ENCODE measurements at places on chromosomes 5 and 9.

DNA sequence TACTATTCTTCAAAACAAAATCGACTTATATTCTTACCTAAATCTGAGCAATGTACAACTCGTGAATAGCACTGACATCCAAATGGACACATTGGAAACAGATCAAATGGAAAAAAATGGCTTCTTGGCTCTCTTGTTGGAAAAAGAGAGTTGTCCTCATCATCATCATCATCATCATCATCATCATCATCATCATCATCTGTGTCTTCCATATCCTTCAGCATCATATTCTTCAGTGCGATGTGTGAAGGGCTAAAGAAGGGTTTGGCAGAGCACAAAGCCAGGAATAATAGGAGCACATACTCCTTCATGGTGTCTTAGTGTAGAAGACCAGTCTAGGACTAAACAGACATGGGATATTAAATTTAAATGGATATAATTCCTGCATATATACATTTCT is 7.7 kb downstream of the ASPN start:
- DNase-seq: no peak

DNA sequence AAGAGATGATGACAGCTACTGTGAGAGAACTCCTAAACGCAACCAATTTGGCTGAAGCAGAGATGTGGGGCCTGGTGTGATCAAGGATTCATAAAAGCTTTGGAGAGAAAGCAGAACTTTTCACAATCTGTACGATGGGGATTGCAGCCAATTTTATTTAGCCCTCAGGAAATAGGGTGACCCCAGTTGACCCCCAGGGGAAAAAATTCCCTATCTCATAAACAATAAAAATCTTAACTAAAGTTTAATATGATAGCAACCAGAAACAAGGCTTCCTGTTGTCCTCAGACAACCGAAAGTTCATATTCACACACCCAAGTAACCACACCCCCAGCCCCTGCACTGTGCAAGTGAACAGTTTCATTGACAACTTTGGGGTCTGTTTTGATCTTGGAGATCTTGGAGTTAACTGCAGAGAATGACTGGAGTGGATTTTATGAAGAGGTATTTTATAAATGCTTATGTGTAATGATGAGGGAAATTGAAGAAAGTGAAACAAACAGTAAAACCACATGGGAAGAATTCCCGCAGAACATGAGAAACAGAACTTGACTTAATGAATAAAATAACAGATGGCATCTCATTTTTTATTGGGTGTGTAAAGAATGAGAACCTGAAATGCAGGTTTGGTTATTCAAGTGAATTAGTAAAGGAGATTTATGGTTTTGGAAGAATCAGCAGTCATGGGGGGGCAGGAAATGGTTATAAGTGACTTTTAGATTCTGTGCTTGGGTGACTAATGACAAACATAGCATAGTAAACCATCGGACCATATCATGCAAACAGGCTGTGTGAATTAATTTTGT is 94.5 kb downstream of the PDE4D start:
- DNase-seq: no peak

- peak; percentile 78 for DNase-seq
Observed at GRCh38 chr5:157516006-157516405, 56.0 kb downstream of the NIPAL4 start.

GRCh38 chr9:137176302-137177182 is 4.7 kb upstream of the TMEM210 start:
- DNase-seq: peak; percentile 73

GRCh38 chr9:74696520-74696919 is 191.2 kb downstream of the TRPM6 start:
- DNase-seq: no peak

- DNase-seq: no peak
Observed at GRCh38 chr5:10315824-10316509, 8.3 kb upstream of the CMBL start.

DNA sequence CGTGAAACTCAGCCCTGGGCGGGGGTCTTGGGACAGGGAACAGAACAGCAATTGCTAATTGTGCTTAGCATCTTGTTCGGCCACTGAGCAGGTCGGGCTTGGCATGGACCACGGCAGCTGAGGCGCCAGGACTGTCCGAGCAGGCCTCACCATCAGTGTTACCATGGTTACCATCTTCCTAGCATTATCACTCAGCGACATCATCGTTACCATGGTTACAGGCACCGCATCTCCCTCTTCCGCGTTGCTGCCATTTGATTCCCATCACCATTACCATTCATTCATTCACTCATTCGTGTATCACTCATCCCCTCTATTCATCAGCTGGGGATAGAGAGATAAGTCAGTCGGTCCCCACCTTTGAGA is 81.0 kb upstream of the ZBTB43 start:
- no peak for DNase-seq

GRCh38 chr5:57676222-57677098 is 193.8 kb upstream of the ACTBL2 start:
- DNase-seq: no peak

GRCh38 chr9:97518166-97518908 is 16.9 kb downstream of the TMOD1 start:
- no peak for DNase-seq

GRCh38 chr9:89635816-89636215 is 31.0 kb downstream of the GADD45G start:
- DNase-seq: no peak

DNA sequence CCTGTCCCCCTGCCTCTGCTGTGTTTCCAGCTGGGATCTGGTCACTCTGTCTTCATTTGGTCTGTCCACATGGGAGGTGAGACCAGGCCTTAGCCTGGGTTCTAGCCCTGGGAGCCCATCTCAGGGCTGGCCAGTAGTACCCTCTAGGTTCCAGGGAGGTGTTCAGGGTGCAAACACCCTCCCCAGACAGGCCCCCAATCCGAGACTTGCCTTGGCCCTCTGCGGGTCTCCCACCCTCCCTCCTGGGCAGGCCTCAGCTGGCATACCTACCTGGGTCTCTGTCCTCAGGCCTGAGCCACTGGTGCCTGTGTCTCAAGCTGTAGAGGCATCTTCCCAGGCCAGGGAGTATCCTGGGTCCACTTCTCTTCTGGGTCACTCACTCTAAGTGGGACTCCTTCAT is 925 bp upstream of the SAPCD2 start:
- DNase-seq: no peak

- DNase-seq: peak; percentile 79
Observed at GRCh38 chr5:95846554-95847260, 24.2 kb upstream of the GLRX start.

DNA sequence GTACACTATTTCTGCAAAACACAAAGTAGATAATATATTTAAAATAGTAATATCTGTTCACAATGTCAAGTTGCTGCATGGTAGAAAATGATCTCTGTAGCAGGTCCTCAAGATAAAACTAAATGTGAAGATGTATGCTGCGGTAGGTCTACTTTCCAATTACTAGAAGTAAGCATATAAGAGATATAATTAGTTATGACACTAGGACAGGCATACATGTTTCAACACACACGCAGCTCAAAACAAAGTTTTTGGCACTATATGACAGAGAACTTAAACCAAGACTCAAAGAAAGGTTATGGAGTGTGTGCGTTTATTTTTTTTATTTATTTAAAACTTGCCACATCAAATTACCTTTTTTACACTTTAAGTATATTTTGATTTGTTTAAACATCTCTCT is 23.5 kb downstream of the BNC2 start:
- no peak for DNase-seq

DNA sequence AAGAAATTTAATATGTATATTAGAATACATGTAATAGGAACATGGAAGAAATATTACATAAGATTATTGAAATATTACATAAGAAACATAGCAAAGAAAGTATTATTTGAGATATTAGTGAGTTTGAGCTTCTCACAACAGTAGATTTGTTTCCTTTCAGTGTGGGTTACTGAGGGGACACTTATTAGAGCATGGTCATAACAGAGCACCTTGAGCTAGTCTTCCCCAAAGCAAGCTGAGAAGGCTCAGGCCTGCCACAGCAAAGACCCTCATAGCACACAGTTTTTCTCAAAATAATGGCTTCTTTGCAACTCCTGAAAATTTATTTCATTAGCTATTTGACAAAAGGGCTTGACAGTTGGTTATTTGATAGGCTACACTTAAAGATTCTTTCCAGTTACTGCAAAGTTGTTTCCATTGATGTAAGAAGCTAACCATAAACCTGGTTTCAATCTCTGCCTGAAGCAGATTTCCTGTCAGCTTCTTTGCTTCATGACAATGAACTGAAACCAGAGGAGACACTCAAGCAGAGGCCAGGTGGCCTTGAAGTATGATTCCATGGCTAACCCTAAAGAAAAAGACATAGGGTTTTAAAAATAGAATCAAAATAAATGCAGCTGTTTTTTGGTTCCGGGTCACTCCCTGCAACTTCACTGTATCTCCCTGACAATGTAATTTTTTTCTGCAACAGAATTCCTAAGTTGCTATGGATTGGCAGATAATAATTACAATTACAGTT is 68.6 kb downstream of the ERMP1 start:
- no peak for DNase-seq

DNA sequence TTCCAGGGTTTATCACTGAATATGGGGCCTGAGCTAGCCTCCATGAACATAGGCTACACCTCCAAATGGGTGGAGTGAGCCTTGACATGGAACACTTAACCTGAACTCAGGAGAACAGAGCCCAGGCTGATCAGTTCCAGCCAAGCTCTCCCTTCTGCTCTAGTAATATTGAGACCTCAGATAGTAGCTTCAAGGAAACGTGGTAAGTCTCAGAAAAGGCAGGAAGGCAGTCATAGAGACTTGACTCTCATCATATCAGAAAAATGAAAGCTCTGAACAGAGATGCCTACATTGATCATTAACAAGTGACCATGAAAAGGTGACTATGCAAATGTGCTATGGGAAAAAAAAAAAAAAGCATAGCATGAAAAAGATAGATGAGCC is 40.5 kb upstream of the MYO10 start:
- DNase-seq: no peak

DNA sequence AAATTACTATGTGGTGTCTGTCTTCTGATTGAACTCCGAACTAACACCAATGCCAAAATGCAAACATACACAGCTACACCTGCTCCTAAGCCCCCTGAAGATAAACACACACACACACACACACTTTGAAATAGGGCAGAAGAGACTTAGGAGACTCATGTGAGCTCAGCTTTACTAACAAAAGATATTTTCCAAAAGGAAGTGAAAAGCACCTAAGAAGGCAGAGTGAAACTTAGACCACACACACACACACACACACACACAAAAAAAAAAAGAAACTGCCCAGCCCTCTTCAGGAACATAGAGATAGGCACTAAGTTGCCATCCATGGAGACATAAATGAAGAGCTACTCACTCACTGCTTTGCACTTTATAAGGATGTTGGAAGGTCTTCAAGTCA is 45.2 kb upstream of the APC start:
- DNase-seq: no peak

DNA sequence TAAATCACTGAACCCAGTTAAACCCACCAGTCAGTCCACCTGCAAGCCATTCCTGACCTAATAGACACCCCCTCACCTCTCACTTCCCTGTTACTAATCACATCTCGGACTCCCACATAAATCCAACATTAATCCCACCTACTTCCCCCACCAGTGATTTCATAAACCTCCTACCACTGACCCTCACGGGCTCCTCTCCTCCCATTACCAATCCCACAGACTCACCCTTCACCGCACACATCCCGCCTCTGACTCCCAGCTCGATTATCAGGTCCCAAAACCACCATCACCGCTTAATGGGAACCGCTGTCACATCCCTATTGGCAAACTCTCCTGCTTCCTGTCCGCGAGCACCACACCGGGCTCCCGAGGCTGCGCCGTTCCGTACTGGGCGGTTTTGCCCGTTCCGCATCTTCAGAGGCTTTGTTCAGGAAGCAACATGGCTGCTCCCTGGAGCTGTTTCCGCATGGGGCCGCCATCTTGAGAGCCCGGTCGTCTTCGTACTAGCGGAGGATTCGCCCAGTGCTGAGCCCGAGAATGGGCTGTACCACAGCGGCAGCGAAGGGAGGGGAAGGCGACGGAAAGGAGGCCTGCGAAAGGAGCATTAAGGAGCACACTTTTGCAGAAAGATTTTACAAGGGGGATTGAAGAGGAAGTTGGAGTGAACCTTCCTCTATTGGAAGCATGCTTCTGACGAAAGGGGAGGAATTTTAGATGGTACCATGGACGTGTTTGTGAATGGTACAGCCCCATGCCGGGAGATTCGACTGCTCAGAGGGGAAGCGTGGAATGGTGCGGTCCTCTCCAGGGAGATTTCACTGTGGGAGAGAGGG is at the start of gene ZNF300:
ZNF300 (minus strand) TSS at position 502 of the 833 bp plus-strand sequence. CDS start 1,825 bp downstream, outside the sequence.
- DNase-seq: peak; percentile 77

DNA sequence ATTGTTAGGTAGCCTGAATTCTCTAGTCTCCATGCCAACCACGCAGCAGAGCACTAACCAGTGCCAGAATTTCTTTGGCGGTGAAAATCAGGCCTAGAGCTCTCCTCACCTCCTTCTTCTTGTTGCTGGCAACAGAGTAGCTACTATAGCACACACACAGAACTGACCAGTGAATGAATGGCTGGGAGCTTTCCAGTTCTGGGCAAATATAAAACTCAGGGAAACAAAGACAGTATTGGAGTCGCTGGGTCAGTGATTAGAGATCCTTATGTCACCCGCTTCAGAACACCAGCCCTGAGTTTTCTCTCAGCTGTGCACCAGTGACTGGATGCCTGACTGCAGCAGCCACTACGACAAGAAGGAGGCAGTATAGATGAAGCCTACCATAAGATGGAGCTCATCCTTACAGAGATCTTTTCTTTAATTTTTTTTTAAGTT is 26.9 kb upstream of the FEM1C start:
- no peak for DNase-seq

Measured in hepatic stellate cell (primary cell).